GM18507 (cell line): ENCODE measurements at places on chromosomes 6 and 20.

DNA sequence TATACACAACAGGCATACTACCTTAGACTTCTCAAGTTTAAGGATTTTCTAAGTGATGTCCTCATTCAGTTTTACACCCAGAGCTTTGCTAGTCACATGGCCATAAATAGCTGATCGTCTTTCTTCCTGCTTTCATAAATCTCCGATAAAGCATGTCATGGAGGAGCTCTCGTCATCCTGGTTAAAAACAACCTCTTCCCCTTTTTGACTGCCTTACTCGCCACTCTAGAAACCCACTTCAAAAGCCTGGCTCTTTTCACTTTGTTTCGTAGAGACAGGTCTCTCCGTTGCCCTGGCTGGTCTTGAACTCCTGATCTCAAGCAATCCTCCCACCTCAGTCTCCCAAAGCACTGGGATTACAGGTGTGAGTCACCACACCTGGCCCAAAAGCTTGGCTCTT is 67.0 kb upstream of the SMIM29 start:
- no peak for DNase-seq

DNA sequence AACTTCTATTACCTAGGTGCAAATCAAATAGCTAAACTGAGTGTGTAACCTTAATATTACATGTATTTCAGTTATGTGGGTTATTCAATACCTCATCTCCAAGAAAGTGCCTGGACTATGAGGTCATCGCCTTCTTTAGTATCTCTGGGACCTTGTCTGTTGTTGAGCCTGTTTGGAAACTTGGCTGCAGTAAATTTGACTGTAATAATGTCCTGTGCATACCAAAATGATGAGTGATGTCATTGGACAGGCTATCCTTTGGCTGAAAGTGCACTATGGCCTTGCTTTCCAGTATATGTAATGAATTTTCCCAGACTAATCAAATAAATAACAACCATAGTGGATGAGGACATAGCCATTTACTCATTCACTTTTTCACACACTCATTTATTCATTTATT is 455.1 kb downstream of the ADGRB3 start:
- DNase-seq, result no peak

- no peak for DNase-seq
These were observed 165.4 kb downstream of the TAF4 start for GRCh38 chr20:61900011-61900944.

DNA sequence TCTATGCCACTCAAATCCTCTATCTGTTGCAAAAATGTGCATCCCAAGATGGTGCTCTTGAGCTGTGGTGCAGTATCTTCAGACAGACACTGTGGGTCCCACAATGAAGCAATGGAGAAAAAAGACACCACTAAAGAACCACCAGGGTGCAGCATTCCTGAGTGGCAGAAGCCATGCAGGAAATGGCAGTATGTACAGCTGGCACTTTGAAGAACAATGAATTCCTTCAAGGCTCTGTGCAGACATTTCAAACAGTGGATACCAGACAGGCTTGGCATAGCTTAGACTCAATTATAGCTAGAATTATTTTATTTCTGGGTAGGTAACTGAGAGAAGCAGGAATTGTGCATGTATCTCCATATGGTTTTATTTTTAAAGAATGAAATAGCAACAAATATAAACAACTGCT is 24.0 kb upstream of the HDAC2 start:
- DNase-seq, result no peak

- no peak for DNase-seq
These were observed 664 bp upstream of the TPBG start for GRCh38 chr6:82362878-82363427.

- no peak for DNase-seq
These were observed 308.2 kb upstream of the SGK1 start for GRCh38 chr6:134626086-134626485.
